CD4-positive, alpha-beta T cell treated with Interleukin-2 at 100 ng/mL for 4 hours (primary cell): ENCODE measurements at places on chromosomes 4 and X.

- DNase-seq: no peak
Measured at GRCh38 chr4:183716302-183716701, 57.2 kb downstream of the TRAPPC11 start.

- DNase-seq: no peak
Measured at GRCh38 chr4:74487771-74488170, 42.8 kb downstream of the AREG start.

- no peak for DNase-seq
Measured at GRCh38 chr4:7424553-7425111, 10.1 kb downstream of the PSAPL1 start.

DNA sequence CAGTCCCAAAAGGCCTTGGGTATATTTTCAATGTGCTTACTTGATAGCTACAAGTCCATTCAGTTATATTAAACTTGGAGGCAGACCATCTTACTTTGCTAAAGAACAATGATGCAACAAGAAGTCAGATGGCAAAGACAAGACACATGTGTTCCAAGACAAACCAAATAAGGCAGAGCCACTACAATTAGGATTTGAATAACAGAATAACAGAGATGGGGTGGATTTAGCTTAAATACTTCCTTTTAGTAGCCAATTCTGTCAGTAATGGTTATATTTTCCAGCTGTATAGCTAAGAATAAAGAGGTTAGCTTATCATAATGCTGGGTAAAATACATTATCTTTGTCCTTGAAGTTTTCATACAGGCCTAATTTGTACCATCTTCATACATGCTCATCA lies 37.7 kb upstream of the FRAS1 start:
- no peak for DNase-seq

DNA sequence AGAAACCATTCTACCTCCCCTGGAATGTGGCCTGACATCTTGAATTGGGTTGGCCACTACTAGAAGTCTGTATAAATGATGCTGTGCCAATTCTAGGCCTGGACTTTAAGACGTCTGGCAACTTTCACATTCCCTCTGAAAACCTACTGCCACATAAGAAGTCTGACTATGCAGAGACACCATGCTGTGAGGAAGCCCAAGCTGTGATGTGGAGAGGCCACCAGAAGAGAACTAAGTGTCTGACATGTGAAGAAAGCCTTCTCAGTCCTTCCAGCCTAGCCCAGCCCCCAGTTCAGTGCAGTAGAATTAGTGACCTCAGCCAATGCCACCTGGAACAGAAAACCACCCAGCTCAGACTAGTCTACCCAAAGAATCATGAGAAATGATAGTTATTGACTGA lies 24.2 kb upstream of the FAM9C start:
- no peak for DNase-seq

DNA sequence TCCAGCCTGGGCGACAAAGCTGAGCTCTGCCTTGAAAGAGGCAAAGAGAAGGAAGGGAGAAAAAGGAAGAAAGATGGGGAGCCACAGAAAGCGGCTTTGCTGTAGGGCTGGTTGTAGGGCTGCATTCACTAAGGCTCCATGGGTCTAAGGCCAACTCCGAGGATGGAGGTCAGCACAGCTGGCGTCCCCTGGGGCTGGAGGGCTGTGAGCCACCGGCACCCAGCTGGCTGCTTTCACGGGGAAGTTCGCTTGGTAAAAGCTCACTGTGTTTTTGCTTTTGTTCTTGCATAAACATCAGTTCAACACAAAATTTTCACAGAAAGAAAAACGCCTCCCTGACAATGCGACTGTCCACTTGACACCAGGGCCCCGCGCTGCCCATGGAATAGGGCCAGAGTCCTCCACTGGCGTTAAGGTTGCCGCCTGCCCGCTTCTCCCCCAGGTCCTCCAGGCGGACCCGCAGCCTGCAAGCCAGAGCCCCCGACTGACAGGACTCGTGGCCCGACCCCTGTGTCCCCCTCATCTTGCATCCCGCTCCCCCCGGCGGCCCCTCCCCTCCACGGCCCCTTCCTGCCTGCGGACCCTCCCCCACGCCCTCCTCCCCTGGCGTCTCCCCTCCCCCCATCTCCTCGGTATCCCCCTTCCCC lies 1.1 kb downstream of the RNF212 start:
- DNase-seq: no peak

GRCh38 chr4:40552536-40552935 lies 77.1 kb downstream of the RBM47 start:
- DNase-seq: no peak

DNA sequence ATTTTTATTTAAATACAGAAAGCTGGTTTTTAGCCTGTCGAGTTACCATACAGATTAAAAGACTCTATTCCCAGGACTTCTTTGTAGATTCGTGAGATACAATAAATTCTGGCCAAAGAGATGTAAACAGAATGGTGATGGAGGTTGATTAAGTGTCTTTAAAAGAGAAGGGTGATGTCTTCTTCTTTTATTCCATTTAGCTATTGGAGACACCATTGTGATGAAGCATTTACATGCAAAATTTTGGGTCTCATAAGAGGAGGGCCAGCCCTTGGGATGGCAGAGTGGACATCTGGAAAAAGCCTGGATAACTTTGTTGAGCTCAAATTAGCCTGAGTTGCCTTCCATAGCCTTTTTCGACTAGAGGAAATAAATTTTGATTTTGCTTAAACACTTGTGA lies 21.6 kb upstream of the PCDH10 start:
- DNase-seq: no peak

DNA sequence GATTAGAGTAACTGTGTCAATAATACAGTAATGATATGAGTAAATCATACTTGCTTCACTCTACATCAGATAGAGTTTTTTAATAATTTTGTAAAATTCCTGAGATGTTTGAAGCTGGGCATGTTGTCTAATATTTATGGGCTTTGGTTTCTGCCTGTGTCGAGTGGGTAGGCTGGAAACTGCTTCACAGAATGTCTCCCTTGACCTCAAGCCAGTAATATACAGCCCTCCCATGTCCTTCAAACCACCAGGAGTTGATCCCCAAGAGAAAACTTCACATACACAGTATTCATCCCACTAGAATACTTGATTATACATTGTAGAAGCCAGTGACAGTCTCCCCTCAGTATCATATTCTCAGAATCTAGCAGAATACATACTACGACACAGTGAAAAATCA lies 284.8 kb upstream of the TENM3 start:
- DNase-seq: no peak

DNA sequence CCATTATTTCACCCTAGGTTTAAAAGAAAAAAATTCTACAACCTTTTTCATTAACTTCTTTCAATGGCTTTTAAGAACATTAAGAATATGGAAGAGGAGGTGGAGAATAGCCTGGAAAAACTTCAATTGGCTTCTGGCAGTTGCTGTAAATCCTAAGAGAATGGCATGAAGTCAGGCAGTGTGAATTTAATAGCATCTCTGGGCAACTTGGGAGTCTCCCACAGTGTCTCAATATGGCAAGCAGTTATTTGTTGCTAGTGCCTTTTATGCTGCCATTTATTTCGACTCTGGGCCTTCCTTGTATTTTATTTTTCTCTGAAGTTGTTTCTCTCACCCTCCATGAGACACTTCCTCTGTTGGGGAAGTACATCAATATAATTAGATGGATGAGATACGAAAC lies 322.1 kb downstream of the CBLL2 start:
- DNase-seq: no peak

DNA sequence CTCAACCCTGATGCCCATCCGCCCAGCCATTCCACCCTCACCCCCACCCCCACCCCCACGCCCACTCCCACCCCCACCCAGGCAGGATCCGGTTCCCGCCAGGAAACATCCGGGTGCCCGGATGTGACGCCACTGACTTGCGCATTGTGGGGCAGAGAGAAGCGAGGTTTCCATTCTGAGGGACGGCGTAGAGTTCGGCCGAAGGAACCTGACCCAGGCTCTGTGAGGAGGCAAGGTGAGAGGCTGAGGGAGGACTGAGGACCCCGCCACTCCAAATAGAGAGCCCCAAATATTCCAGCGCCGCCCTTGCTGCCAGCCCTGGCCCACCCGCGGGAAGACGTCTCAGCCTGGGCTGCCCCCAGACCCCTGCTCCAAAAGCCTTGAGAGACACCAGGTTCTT lies at the start of gene MAGEA1:
MAGEA1 (plus strand) TSS at position 154 of the 400 bp plus-strand sequence. CDS start 3,106 bp downstream, outside the sequence.
- DNase-seq: no peak

DNA sequence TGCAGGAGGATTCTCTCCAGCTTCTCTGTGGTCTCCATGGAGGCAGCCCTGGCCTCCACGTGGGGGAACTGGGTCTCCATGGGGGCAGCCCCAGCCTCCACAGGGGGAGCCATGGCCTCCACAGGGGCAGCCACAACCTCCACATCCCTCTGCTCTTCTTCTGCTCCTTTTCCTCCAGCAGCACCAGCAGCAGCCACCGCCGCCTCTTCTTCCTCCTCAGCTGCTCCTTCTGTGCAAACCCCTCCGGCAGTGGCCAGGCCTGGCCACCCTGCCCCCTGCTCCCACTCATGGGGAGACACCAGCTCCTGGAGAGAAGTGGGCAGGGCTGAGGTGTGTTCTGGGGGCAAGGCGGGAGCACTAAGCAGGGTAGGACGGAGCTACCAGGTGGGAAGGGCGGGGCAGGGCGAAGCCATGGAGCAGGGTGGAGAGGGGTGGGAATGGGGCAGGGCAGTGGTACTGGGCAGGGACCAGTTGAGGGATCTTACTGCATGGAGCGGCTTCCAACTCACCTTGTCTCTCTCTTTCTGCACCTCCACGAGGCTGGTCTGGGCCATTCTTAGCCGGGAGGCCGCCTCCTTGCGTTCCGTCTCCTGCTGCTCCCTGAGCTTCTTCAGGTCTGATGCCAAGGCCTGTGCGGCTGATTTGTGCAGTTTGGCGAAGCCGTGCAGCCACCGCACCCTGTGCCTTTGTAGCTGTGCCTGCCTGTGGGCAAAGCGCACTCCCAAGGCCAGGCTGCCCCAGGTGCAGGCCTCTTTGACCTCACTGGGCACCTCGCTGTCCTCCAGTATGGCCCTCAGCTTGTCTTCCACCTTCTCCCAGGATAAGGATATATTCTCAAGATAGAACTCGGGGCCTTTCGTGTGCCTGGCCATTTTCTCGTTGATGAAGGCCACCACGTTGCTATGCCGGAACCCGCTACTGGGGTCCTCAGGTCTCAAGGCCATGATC lies 766 bp downstream of the TEX13A start:
- no peak for DNase-seq

GRCh38 chr4:122548452-122548851 lies 72.4 kb downstream of the IL21 start:
- no peak for DNase-seq

- DNase-seq: no peak
Measured at GRCh38 chr4:67697860-67698687, 2.9 kb downstream of the UBA6 start.

GRCh38 chrX:119189115-119189514 lies 47.0 kb upstream of the PGRMC1 start:
- DNase-seq: no peak

DNA sequence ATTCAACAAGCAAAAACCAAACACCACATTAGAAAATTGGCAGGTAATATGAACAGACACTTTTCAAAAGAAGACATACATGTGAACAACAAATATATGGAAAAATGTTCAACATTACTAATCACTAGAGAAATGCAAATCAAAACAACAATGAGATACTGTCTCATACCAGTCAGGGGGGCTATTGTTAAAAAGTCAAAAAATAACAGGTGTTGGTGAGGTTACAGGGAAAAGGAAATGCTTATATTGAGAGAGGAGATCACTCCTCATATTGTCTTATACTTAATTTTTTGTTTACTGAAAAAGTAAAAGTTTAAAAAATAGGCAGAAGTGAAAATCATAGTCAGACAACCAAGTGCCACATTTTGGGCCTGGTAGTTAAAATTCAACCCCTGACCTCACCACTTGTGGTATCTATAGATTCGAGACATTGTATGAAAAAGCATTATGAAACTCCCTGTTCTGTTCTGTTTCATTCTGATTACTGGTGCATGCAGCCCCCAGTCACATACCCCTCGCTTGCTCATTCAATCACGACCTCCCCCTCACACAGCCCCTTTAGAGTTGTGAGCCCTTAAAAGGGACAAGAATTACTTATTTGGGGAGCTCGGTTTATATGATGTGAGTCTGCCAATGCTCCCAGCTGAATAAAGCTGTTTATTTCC lies 153.7 kb upstream of the FGF16 start:
- no peak for DNase-seq

GRCh38 chr4:56655627-56656345 lies 25.3 kb downstream of the HOPX start:
- DNase-seq: no peak

DNA sequence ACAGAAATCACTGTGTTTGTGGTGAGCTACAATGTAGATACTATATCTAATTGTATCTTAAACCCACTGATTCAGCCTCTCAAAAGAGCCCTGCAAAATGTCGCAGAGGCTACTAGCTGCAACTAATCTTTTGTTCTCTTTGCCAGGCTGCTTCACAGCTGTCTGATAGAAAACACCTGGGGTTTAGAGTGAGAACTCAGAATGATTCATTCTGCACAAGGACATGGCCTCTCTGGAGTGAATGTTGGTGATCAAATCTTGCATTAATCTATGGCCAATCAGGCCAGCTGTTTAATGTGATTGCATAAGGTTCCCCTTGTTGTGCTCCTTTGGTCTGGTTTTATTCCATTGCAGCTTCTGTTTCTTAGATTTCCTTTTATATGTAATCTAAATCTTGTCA lies 100.3 kb downstream of the EMCN start:
- DNase-seq: no peak

DNA sequence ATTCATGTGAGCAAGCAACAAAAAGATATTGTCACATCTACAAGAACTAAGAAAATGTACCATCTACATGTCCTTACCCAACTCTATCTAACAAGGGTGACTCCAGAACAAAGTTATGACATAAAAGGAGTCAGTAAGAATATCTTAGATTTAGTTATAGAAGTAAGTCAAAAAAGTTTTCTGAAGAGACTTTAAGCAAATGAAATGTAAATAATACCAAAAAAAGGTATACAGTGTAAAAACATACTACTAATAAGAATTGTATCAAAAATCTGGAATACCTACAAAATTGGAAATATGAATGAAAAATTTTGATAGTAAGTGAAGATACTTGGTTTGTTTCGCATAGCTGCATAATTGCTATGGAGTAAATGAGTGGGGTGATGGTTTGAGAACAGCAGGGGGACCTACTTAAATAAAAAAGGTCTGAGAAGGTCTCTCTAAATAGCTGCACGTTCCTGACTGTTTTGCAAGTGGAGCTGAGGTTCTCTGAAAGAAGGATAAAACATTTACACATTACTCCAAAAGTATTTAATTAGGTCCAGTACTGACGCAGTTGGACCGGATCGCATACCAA lies 51.0 kb upstream of the ENPP6 start:
- DNase-seq: no peak

- DNase-seq: no peak
Measured at GRCh38 chr4:154908168-154908567, 127.1 kb downstream of the RBM46 start.

- DNase-seq: no peak
Measured at GRCh38 chr4:113292371-113293042, 243.1 kb downstream of the ANK2 start.

DNA sequence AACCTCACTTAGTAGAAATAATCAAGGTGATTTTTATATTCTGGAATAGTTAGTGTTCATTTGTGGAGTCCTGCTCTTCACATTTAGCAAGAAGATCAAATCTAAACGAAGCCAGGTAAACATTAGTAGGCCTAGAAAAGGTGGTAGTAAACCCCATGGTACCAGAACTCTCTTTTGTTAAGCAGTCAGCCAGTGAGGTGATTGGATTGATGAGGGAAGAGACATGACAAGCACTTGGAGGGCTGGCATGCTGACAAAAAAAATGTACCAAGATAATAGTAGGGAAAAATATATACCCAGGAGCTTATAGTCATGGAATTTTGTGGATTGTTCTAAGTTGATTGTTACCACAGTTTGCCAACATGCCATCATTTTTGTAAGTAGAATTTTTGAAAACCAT lies 163.8 kb downstream of the BANK1 start:
- DNase-seq: no peak
